Aorta (tissue), 5 donors: ENCODE measurements at places on chromosomes 6 and 20.

DNA sequence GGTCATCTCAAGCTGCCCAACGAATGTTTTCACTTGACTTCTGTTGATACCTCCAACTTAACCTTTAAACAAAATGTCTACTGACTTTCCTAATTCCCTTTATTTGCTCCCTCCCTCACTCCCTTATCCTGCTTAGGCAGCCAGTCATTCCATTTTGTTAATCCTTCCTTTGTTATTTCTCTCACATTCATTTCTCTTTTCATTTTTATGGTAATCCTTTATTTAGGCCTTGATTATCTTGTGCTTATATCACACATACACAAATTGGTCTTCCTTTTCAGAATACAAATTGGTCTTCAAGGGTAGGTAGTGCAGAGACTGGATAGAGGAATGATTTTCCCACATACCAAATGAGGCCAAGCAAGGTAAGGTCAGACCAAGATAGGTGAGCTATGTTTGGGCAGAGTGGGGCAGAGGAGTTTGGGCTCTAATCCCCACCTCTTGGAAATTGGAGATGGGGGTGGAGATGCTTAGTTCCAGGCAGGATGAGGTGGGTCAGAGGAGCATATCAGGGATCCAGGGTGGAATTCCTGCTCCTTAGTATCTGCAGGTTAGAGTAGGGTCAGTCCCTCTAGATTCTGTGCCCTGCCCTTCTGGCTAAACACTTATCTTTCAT lies 2.0 kb upstream of the SPACA1 start:
- DNase-seq = no peak

DNA sequence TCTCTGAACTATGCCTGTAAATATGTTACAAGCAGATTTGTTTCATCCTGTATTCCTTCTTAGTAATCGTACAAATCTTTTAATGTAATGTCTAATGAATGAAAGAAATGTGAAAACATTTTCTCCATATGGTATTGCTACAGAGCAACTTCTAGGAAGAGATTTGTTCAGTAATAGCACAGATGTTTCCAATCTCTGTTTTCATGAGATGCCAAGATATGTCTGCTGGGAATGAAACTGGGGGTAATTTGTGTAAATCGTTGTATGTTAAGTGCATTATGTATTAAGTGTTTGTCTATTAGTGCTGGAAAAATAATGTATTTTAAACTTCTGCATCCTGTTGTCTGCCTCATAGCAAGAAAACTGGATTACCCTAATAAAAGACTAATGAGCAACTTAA lies 722.2 kb upstream of the EYS start:
- DNase-seq = no peak

DNA sequence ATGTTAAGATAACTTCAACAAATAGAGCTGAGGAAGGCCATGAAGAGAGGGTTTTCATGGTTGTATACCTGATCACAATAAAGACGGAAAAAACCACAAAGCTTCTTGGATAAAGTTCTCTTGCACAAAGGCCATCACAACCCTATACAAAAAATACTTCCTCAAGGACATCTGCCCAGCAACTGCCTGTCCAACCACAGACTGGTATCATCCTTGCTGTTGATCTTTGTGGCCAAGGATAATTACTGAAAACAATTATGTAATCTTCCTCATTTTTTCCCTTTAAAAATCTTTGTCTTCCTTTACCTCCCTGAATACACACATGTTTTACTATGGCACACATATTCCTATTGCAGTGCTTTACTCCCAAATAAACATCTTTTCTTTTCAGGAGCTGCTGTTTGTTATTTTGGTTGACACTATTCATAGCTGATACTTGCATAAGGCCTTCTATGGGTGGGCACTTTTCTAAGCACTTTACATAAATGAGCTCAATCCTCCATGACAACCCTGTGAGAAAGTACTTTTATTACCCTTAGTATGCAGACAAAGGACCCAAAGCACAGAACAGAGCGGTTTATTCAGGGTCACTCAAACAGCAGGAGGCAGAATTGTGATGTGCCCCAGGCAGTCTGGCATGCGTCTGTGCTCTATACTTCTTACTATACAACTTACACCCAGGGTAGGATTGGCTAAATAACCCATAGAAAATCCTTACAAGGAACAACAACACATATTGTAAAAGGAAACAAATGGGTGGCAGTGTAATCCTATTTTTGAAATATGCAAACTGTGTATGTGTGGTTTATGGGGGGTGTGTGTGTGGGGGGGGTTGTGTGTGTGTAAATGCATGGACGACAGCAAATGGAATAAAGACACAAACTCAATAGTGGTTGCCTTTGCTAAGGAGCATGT lies 35.1 kb downstream of the SNRNP48 start:
- DNase-seq = no peak

- DNase-seq = no peak
Observed at GRCh38 chr6:1868561-1869261, 259.0 kb downstream of the FOXC1 start.

DNA sequence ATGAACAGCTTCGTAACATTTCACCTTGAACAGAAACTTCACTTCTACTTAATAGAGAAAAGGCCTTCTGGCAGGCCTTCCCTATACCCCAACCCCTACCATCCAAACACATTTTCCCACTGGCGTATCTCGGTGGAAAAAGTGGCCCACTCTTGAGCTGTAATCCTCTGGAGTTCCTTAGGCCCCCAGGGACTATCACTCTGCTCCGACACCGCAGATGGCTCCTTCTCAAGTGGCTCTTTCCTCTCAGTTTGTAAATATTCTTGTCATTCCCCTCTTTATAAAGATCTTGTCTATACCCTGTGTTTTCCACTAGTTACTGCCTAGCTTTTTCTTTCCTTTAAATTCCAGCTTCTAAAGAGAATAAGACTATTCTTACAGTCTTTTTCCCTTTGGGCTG lies 108.7 kb downstream of the MYB start:
- no peak for DNase-seq

DNA sequence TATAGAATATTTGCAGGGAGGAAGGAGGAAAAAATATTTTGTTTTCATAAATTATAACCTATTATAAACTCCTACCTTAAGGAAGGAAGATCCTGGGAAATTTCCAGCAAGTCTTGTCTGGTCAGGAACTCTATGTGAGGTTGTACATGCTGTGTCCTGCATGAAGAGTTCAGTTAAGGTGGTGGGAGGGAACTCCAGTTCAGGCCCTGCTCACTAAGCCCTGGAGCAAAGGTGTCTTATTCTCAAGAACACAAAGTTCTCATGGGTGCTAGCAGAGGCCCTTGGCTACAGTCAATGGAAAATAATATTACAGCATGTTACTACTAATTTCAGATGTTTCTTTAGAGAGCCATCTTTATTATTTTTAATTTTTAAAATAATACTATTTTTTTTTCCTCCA lies 3.8 kb upstream of the OGFRL1 start:
- DNase-seq = no peak
